Activated T-cell treated with anti-CD3 and anti-CD28 coated beads, Interleukin-2, amount 50 U/mL, for 24 hours (primary cell): ENCODE measurements at places on chromosomes 4 and X.

DNA sequence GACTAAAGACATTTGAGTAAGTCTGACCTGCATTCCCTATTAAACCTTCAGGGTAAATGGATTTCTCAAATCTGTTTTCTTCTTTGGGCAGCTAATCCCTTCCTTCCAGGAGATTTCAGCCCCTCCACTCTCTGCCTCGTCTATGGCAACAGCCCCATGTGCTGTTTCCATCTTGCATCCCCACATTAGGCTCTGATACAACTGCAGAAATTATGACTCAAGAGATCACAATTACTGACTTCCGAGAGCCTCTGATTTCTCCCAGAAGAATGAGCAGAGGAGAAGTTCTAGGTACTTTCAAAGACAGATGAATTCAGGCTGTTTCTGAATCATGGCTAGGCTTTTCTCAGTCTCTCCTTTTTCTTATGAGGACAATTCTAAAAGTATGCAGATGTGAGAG, 38.7 kb downstream of the RAI2 start:
- DNase-seq: no peak

GRCh38 chr4:7196736-7197135, 4.4 kb downstream of the SORCS2 start:
- no peak for DNase-seq

DNA sequence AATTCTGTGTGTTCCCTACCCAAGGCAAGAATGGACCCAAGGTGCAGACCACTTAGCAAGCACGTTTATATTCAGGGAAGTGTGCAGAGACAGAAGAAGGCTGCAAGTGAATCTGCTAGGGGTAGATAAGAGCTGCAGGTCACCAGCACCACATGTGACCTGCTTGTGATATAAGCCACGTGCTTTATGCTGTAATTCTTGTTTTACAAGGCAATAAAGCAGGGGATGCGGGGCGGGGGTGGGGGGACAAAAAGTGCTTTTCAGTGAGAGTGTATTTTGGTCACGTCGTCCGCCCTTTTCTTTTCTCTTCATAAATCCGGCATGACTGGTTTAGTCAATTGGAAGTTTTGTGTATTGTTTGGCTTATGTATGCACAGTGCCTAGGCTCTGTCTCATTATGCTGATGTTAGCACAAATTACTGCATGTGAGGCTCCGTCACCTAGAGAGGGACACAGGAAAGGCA, 192.7 kb downstream of the RBMX2 start:
- no peak for DNase-seq

- no peak for DNase-seq
Observed at GRCh38 chr4:186857793-186858192, 134.1 kb upstream of the FAT1 start.

GRCh38 chrX:11446336-11446735, 153.1 kb downstream of the AMELX start:
- no peak for DNase-seq

GRCh38 chr4:102501447-102501696, 213 bp downstream of the NFKB1 start:
- no peak for DNase-seq

GRCh38 chr4:73713650-73714049, 26.7 kb upstream of the CXCL8 start:
- DNase-seq: no peak

- DNase-seq: no peak
Observed at GRCh38 chr4:37802068-37802666, 24.3 kb upstream of the PGM2 start.

GRCh38 chrX:124232523-124233201, 99.8 kb upstream of the TEX13D start:
- DNase-seq: peak; percentile 57

GRCh38 chr4:100369871-100370270, 148.0 kb downstream of the EMCN start:
- DNase-seq: no peak

DNA sequence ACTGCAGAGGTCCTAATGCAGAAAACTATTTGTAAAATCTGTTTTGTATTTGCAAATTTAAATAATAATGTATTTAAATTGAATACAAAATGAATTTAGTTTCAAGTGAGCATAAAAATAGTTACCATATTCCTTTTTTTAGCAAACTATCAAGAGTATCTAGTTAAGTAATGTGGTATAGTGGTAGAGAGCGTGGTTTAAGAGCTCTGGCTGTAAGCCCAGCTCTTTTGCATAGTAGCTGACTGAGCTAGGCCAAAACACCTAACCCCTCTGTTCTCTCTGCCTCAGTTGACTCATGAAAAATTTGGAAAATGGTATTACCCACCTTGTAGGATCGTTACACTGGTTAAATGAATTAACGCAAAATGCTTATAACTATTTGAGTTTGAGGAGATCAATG, 18.1 kb upstream of the ADAD1 start:
- no peak for DNase-seq

DNA sequence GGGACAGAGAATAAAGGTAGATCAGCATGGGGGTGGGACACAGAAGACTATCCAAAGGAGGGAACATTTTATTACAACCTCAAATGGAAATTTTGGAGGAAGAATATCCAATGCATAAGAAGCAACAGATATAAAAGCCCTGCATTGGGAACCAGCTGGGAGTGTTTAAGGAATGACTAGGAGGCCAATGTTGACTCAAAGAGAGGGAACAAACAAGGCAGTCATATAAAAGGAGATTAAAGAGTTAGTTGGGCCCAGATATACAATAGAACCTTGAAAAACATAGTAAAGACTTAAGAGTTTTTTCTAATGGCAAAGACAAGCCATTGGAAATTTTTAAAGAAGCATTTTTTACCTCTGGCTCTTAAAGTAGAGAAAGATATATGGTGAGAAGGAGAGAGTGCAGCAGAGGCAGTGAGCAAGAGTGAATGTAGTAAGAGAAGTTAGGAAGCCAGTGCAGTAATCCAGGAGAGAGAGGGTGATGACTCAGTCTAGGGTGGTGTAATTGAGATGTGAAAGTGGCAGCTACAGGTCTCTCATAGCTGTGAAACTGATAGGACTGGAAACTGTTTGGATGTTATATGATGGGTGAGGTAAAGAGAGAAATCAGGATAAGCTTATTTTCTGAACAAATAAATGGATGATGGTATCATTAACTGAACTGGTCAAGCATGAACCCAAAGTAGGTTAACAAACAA, 182.2 kb upstream of the ATOH1 start:
- no peak for DNase-seq

- no peak for DNase-seq
Observed at GRCh38 chr4:125313497-125313896, 1.3 kb upstream of the FAT4 start.

- no peak for DNase-seq
Observed at GRCh38 chr4:53802500-53802899, 211.2 kb upstream of the LNX1 start.

DNA sequence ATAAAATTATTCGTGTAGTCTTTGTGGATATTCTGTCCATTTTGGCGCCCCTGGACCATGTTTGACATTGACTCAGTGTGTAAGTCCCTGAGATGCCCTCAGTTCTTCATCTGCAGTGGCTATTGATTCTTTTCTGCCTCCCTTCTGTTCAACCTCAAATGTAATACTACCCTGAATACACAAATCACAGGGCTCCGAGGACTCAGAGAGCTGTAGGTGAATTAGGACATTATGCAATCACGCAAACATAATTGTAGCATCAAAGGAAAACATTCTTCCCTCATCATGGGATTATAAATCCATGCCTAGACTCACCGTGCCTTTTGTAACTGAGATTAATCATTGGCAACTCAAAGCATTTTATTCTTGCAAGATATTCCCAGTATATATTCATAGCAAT, 161.4 kb upstream of the PACRGL start:
- no peak for DNase-seq

GRCh38 chr4:24753519-24753918, 41.9 kb upstream of the SOD3 start:
- DNase-seq: no peak

DNA sequence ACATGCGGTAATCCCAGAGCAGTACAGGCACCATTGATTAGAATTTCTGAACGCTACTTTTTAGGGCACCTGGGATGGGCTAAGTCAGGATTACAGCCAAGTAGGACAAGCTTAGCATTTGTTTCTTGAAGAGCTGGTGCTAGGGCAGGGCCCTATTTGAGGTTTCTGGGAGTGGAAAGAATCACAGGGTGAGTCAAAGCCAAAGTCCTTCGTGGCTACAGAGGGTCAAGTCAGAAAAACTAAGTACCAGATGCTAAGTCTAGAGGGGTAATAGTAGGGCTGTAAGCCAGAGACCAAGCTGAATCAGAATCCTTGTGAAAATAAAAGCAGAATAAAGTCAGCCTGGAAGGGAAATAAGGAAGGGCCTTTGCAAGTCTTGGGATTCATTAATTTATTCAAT, 448.6 kb downstream of the ZIC3 start:
- no peak for DNase-seq

GRCh38 chr4:73661646-73662119, 41.4 kb upstream of the RASSF6 start:
- no peak for DNase-seq
